ENCODE measurements at places on chromosomes 5 and 9. TPM values are rescaled to one million over a fixed set of nuclear protein-coding genes. Genes with fewer than 3 reads are reported as not detected.

- no peak for DNase-seq
Observed at GRCh38 chr9:131734781-131735180, 5.1 kb downstream of the RAPGEF1 start.

DNA sequence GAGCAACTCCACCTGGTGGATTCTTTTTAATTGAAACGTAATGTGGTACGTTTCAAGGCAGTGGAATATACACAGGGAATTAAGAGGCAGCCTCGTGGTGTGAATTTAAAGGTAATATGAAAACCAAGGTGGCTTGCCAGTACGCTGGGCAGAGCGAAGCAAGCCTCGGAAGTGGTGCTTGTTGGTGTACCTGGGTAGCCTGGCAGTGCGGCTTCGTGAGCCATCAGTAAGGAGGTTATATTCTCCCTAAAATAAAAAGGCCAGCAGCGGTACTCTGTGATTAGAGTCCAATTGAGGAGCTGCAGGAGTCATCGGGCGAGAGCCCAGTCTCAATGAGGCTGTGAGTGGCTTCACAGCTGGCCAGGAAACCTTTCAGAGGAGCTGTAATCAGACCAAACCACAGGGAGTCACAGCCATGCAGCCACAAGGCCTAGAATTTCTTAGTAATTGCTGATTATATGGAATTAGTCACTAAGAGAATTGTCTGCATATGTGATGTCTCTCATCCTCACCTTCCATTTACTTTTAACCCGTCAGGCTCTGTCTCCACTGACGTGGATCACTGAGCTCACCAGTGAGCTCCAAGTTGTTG is 57.7 kb downstream of the DCP2 start:
- DNase-seq, result no peak

- DNase-seq, result no peak
Observed at GRCh38 chr5:32450952-32451351, 6.4 kb upstream of the ZFR start.

ZNF346 gene
- total RNA-seq, result 24.2 TPM

- no peak for DNase-seq
Observed at GRCh38 chr9:124290053-124290591, 32.4 kb downstream of the NEK6 start.

DNA sequence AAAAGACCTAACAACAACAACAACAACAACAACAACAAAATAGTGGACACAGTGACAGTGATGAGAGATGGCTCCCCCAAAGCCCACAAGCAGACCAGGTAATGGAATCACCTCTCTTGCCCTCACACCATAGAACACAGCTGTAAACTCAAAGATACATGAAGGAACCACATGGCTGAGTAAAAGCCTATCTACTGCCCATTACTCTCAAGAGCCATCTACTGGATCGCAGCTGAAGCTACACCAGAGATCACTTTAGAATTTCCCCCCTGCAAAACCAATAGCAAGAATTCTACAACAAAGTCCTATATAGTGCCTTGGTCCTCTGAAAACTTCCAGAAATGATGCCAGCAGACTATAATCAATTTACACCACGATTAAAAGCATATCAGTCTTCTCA is 1537.6 kb upstream of the CDH9 start:
- DNase-seq, result no peak

DNA sequence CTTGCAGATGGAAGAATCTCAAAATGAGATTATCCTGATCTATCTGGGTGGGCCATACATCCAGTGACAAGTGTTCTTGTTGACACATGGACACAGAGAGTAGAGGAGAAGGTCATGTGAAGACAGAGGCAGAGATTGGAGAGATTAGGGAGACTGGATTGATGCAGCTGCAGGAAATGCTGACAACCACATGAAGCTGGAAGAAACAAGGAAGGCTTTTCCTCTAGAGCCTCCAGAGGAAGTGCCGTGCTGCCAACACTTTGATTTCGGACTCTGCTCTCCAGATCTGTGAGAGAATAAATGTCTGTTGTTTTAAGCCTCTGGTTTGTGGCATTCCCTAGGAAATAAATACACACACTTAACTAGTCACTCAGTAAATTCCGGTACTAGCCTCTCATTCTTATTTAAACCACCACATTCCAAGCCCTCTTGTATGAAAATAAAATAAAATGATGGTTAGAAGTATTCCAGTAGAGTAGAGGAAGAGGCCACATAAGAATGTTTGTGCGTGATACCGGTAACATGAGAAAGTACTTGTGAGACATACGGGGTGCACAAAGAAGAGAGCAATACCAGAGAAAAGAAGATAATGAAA is 110.9 kb upstream of the DMAC1 start:
- DNase-seq, result no peak

DNA sequence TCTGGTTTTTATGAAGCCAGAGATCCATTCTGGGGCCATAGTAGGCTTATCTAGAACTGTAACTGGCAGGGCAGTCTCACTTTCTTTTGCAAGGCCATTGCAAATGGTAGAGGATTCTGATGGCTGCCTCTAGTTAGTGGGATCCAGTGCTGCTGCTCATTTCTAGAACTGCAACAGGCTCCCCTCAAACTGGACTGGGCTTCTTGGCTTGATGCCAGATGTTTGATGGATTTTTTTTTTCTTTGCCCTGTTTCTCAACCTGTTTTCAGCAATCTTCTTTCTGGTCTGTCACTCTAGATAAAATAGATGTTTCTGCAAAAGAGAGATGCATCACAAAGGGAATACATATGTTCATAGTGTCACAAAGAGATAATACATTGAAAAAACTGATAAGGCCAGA is 11.9 kb downstream of the CARTPT start:
- DNase-seq, result no peak

GFI1B gene
- 3.3 TPM for total RNA-seq

DNA sequence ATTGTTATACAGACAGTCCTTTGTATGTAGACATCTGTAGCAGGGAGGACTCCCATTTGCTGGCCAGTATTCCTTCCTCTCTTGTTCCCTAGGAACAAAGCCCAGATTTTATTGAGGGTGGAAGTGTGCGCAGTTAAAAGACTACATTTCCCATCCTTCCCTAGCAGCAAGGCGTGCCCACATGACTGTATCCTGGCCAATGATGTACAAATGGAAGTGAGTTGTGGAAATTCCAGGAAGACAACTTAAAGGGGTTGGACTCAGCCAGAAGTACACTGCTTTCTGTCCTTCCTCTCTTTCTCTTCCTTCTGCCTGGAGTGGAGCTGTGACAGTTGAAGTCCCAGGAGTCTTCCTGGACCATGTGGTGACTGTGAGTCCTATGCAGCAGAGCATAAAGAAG is 89.0 kb downstream of the HRH2 start:
- no peak for DNase-seq
